ENCODE measurements at places on chromosomes 4 and X. TPM values are rescaled to one million over a fixed set of nuclear protein-coding genes. Genes with fewer than 3 reads are reported as not detected.

XK gene
- total RNA-seq: not detected

JADE3 gene
- 3.1 TPM for total RNA-seq

SLC6A14 gene
- total RNA-seq: not detected

S100P gene
- total RNA-seq: not detected

TSPAN7 gene
- total RNA-seq: 0.49 TPM

MCF2 gene
- total RNA-seq: not detected

BMPR1B gene
- total RNA-seq: 2.2 TPM

SSX2B gene
- not detected for total RNA-seq

ZXDA gene
- 6.2 TPM for total RNA-seq

ERAS gene
- total RNA-seq: not detected

MAGEC3 gene
- total RNA-seq: not detected

LDB2 gene
- total RNA-seq: 17.2 TPM

LAMTOR3 gene
- total RNA-seq: 31.0 TPM

ZNF182 gene
- total RNA-seq: 1.7 TPM

BEND2 gene
- not detected for total RNA-seq

ARX gene
- total RNA-seq: not detected

KLHL13 gene
- total RNA-seq: 0.88 TPM

MID1 gene
- 21.5 TPM for total RNA-seq

TMEM35A gene
- total RNA-seq: 0.73 TPM

TRMT2B gene
- 5.3 TPM for total RNA-seq

PAGE4 gene
- not detected for total RNA-seq

CC2D2A gene
- 34.0 TPM for total RNA-seq

MAGEA8 gene
- not detected for total RNA-seq

SPANXA2 gene
- total RNA-seq: not detected

ARHGAP36 gene
- total RNA-seq: not detected

Measured in cardiac ventricle fibroblast (primary cell).